Gastroesophageal sphincter (tissue), 4 donors: ENCODE measurements at places on chromosomes 5 and 9.

GRCh38 chr5:169296419-169297143, 4.4 kb downstream of the SLIT3 start:
- peak; percentile 28 for ATAC-seq

- ATAC-seq, result no peak
Observed at GRCh38 chr9:98326459-98327248, 71.2 kb upstream of the TBC1D2 start.

GRCh38 chr9:128707446-128707845, 5.1 kb downstream of the PKN3 start:
- no peak for ATAC-seq

GRCh38 chr5:28275931-28276330, 1237.5 kb upstream of the CDH9 start:
- no peak for ATAC-seq

GRCh38 chr5:83866181-83866580, 145.5 kb upstream of the HAPLN1 start:
- no peak for ATAC-seq

DNA sequence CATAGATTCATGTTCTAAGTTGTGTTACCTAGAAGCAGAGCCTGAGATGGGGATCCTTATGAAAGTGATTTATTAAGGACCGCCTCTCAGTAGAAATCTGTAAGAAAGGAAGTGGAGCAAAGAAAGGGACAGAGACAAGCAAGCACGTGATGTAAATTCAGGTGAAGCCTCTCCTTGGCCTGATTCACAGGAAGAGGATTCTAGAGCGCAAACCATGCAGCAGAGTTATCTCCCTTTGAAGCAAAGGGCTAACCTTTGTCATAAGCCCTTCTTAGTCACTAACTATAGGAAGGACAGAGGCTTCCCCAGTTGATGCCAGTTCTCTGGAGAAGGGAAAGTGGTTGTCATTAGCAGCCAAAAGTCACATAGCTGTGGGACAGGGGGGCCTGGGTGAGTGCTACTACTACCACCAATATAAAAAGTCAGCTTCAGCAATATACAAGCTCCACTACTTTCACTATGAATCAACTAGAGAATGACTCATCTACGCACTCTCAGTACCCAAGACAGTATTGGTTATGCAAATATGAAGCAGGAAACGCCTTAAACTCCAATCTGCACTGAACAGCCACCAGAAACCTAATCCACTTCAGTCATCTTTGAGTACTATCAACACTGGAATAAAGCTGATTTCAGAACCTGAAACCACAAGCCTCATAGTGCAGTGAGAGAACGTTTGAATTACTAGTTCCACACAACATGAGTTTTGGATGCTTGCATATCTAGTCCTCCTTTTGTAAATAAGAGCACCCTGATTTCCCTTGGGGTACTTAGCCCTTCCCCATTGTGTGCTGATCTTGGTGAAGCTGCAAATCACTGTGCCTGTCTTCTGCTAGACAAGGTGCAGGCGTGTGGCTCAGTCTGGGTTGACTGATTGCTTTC, 162.7 kb downstream of the ZNF608 start:
- no peak for ATAC-seq

GRCh38 chr5:168596927-168597326, 17.8 kb upstream of the PANK3 start:
- no peak for ATAC-seq

GRCh38 chr9:78985084-78985738, 586.6 kb upstream of the TLE4 start:
- ATAC-seq, result no peak

DNA sequence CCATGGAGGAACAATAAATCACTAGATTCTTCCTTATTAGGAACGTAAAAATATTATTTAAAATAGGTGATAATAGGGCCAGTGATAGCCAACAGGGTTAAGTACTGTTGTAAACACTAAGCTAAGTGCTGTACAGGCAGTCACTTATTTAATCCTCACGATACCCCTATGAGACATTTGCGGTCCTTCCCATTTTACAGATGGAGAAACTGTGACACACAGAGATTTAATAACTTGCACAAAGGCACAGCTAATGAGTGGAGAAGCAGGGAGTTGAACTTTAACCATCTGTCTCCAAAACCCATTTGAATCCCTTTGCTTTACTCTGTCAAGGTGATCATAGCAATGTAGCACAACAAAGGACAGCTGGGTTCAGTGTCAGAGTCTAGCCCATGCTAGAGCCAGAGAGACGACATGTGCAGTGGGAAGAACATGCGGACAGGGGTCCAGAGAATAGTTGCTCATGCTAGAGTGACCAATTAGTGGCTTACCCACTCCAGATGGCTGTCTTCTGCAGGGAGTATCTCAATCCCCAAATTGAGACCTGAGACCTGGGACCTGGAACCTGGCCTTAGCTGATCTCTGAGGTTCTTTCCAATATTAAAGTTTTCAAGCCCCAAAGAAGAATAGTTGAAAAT, 28.9 kb downstream of the STXBP1 start:
- no peak for ATAC-seq

- ATAC-seq, result no peak
Observed at GRCh38 chr5:61245936-61246335, 83.7 kb upstream of the SMIM15 start.

GRCh38 chr5:132592521-132592920, 35.7 kb downstream of the RAD50 start:
- ATAC-seq, result no peak

DNA sequence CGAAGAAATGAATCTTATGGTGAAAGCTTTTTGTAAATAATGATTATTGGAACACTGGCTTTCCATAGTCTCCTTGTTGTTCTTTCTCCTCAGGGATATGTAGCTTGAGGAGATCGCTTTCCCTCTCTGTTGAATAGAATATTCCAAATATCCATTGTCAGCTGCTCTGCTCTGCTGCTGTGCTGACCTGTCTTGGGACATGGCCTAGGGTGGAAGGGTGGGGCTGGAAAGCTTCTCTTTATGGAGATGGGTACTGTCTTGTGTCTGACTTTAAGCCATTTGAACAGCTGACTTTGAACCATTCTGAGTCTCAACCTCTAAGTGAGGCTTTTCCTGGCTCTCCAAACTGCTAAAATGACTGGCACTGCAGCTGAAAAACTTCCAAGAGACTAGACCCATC, 135.8 kb downstream of the PLCXD3 start:
- no peak for ATAC-seq

DNA sequence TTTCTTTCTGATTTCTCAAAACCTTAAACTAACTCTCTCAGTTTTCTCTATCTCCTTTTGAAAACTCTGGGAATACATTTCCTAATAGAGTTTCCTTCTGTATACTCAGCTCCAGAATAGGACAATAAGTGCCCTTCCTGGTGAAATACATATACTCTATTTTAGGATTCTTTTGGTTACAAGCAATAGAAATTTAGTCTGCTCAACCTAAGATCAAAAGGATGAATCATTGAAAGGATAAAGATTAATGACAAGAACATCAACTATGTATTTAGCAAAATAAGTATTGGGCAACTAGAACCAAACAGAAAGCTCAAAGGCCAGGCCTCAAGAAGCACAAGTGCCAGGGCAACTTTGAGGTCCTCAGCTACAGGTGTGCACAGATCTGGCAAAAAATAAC, 127.1 kb downstream of the ADAMTSL1 start:
- peak; percentile 34 for ATAC-seq

- ATAC-seq, result no peak
Observed at GRCh38 chr5:109522404-109522803, 112.6 kb upstream of the PJA2 start.

DNA sequence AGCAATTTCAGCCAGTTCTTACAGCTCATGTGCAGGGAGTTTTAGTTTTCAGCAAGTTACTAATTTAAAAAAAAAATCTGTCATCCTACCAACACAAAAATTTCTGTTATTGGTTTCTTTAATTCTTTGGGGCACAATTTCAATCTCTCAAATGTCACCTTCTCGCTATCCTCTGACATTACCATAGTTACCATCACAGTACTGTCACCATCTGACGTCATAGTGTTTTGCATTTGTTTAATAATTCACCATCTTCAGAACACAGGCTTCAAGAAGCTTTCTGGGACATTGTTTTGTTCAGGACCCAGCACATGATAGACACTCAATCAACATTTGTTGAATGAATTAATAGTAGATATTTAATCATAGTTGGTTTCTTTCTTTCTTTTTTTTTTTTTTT, 155.1 kb downstream of the PDZD2 start:
- ATAC-seq, result no peak

DNA sequence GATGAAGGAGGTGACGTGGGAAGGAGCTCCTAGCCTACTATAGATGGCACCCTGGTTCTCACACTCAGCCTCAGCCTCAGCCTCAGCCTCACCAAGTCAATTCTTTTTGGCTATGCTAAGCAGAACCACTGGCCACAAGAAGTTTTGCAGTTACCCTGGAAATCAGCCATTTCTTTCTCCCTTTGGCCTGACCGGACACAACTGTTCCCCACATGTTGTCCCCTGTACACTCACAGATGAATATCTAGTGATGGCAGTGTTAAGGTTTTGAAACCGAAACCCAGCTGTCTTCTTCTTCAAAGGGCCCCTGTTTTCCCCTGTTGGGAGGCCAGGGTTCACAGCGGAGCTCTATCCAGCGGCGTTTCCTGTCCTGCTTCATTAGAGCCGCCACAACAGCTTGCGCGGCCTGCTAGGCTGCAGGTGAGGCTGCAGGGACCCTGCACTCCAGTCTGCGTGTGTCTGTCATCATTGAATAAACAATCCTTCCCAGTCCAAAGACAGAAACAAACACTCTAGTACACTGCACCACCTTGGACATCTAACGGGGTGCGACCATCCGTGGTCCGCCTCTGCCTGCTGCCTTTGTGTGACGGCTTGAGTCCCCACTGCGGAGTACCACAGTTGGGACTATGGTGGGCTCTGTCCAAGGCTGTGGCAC, 250.5 kb downstream of the DENND1A start:
- no peak for ATAC-seq

DNA sequence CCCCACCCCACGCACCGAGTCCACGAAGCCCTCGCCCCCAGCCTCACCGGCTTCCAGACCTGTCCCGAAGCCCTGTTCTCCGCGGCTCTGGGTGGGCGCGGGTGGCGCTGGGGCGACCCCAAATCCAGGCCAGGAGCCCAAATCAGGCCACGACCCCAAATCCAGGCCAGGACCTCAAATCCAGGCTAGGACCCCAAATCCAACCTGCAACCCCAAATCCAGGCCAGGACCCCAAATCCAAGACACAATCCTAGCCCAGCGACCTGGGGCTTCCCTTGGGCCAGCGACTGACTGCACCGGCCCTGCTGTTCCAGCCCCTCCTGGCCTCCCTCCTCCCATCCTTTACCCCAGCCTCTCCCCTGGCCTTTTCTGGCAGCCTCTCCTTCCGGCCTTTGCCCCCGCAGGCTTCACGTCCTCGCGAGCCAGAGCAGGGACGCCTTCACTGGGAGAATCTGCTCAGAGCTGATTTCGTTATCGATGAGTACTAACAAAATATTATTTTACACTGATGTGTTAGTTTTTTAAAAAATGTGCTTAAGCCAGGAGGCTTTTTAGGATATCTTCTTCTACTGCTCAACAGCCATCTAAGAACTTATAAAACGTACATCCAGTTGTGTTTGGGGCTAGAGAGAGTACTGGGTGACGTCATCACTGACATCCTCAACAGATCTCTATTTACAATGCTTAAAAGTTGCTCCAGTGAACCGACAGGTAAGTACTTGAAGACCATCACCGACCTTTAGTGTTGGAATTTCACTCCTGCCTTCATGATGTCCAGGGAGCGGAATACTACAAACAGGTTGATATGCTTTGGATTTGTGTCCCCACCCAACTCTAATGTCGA, 34.7 kb downstream of the TRIP13 start:
- ATAC-seq, result no peak

GRCh38 chr5:123245689-123246088, 156.6 kb downstream of the PRDM6 start:
- ATAC-seq, result no peak

GRCh38 chr9:89469003-89469402, 28.9 kb downstream of the SEMA4D start:
- ATAC-seq, result no peak

- ATAC-seq, result peak; percentile 4
Observed at GRCh38 chr5:50441493-50441955, 436 bp upstream of the EMB start.

DNA sequence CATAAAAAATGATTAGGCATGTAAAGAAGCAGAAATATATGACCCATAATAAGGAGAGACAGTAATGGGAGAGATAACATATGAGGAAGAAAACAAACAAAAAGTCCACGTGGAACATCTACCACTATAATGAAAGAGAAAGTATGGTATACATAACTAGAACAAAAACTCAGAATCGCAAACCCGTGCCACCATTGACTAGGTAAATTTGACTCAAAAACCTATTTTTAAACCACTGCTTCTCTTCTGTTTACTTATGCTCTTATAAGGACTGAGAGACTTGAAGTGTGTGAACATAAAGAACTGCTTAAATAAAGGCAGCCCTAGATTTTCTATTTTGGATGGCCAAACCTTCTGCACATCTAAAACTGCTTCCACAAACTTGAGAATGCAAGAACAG, 330.7 kb downstream of the CAAP1 start:
- ATAC-seq, result no peak

GRCh38 chr9:91994422-91994821, 44.4 kb upstream of the ROR2 start:
- no peak for ATAC-seq

GRCh38 chr9:134724202-134724911, 82.8 kb downstream of the COL5A1 start:
- peak; percentile 39 for ATAC-seq

DNA sequence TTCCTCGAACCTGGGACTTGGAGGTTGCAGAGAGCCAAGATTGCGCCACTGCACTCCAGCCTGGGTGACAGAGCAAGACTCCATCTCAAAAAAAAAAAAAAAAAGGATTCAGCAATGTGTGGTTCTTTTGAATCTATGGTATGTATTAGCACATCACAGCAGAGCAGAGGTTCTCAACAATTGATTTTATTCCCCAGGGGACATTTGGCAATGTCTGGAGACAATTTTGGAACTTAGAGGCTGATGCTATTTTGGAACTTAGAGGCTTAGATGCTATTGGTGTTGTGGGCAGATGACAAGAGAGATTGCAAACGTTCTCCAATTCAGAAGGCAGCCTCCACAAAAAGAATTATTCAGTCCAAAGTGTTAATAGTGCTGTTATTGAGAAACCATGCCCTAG, 115.2 kb downstream of the TMC1 start:
- ATAC-seq, result no peak

DNA sequence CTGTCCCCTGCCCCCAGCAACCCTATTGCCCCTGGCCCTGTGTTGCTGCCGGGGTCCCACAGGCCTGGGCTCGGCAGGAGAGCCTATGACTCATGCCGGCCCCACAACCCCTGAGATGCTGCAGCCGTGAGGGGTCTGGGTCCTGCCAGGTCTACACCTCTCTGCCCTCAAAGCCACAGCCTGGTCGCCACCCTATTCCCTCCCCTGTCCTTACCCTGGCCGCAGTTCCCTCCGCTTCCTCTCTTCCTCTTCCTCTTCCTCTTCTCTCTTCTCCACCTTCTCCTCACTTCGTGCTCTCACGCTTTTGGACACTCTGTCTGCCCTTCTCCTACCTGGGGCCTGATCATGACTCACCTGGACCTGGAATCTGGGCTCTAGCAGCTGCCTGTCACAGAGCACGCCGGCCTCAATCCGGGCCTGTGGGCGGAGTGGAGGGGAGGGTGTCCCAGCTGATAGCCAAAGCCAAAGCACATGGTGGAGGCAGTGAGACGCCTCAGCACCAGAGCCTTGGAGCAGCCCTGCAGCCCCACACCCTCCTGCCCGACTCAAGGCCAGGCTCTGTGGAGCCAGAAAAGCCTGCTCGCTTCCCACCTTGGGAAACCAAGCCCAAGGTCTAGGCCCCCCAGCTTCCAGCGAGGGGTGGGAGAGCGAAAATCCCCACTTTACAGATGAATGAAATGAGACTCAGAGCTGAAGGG, 26.8 kb upstream of the CSF1R start:
- peak; percentile 32 for ATAC-seq

GRCh38 chr5:31251032-31251431, 57.5 kb downstream of the CDH6 start:
- ATAC-seq, result no peak

GRCh38 chr9:34506623-34507022, 16.2 kb downstream of the ENHO start:
- ATAC-seq, result no peak
